ENCODE measurements at places on chromosomes 12 and 14.
A peak's percentile ranks its signal among the peaks of the same experiment; 100 is the strongest.

- no peak for DNase-seq
Measured at GRCh38 chr14:34348592-34348991, 113.4 kb downstream of the SPTSSA start.

- no peak for DNase-seq
Measured at GRCh38 chr12:65903691-65904383, 79.6 kb downstream of the HMGA2 start.

DNA sequence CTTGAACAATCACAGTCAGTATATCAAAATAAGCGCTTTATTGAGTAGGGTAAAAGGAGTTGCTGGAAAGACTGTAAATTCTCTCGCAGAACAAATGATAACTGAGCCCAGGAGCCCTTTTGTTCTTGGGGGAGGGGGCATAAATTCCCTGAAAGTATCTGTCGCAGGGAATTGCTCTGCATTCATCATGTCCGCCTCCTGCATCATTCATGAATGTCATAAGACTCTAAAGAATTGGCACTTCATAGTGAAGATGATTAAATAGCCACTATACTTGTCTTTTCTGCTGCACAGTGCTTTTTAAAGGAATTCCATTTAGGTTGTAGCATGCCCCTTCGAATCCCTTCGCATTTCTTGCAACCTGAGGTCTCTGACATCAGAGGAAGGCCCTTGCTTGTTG lies 762.3 kb downstream of the DIO2 start:
- no peak for DNase-seq

GRCh38 chr12:98425859-98426258 lies 89.5 kb upstream of the TMPO start:
- DNase-seq, result no peak

- no peak for DNase-seq
Measured at GRCh38 chr14:69321601-69322330, 61.8 kb downstream of the GALNT16 start.

- no peak for DNase-seq
Measured at GRCh38 chr14:91250912-91251311, 6.4 kb upstream of the GPR68 start.

DNA sequence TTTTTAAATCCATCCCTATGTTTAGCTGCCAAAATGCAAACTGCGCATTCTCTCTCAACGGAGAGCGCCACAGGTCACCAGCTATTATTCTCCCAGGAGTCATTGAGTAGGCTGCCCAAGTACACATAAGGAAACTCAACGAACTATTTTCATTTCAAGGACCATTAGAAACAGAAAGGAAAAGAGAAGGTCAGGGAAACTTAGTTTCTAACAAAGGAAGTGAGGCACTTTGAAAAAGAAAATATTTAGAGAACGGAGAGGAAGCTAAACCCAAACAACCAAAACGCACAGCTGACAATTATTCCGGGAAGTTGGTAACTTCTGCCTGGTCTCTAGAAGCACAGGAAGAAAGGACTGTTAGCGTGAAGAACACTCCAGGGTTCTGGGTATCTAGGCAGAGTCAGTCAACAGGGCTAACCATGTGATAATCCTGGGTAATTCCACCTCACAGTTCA lies 23.5 kb downstream of the GPHB5 start:
- DNase-seq, result no peak

DNA sequence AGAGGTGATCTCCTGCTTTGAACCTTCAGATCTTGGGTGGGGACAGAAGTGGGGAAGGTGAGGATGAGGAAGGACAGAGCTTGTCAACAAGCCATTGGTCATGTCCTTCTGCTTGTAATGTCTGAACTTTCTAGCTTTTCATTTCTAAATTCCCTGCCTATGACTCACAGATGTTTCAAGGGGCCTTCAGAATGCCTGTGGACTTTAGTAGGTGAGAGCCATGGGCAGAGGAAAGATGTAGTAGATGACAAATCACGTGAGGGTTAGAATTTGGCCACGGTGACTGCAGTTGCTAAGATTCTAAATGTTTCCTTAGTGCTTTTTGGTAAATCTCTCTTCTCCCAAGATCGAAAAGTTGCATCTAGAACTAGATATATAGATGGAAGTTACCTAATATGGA lies 18.7 kb upstream of the CREBL2 start:
- no peak for DNase-seq

- no peak for DNase-seq
Measured at GRCh38 chr14:22583994-22584393, 5.0 kb downstream of the DAD1 start.

- DNase-seq, result no peak
Measured at GRCh38 chr14:66530526-66530925, 22.6 kb downstream of the GPHN start.

DNA sequence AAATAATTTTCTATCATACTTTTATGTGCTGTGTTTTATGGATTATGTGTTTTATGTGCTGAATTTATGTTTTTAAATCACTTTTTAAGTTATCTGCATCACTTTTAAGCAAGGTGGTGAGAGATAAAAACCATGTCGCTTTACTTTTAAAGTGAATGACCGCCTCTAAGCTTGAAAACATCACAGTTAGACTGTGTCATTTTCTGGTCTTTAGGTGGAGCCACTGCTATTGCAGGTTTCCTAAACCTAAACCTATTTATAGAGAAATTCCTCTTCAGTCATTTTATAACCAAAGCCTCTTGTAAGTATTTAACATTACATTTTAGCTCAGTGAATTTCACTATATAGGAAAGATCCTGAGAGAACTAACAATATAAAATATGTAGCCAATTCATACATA lies 21.0 kb upstream of the MDM2 start:
- no peak for DNase-seq

DNA sequence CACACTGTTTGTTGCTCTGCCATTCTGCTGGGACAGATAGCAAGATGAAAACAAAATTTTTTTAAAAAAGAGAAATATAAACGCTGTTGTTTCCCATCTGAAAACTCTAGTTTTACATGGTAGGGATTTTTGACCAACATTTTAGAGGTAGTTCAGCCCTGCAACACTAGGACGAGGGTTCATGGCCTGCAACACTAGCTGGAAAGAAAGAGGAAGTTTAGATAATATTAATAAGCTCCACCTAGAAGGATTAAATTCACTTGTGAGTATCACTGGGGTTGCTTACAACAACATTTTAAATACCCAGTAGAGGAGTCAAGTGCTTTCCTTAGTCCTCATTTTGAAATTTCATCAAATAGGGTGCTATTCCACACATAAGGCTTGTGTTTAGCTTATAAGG lies 68.2 kb downstream of the SRGAP1 start:
- DNase-seq, result no peak

DNA sequence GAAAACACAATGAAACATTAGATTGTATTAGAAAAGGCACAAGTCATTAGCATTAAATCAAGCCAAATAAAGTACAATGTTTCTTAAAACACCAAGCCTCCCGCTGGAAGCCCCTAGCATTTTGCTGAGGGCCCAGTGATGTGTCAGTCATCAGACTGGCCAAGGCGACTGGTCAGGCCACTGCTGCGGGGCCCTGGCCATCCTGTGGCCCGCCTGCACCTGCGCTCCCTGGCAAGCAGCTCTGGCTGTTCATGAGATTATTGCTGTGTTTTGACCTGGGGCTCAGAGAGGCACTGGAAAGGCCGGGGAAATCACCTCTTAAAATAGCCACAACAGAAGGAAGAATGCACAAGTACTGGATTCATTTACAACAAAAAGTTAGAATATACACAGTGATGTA lies 24.2 kb upstream of the AMN start:
- DNase-seq, result no peak

GRCh38 chr14:52910572-52910971 lies 40.3 kb downstream of the FERMT2 start:
- no peak for DNase-seq

DNA sequence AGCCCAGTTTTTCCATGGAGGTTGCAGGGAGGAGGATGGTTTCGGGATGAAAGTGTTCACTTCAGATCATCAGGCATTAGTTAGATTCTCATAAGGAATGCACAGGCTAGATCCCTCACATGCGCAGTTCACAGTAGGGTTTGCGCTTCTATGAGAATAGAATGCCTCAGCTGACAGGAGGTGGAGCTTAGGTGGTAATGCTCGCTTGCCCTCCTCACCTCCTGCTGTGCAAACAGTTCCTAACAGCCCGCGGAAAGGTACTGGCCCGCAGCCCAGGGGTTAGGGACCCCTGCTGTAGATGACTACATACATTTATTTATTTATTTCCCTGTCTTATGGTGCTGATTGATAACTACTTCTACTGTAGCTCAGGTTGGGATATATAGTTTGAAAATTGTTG lies 93.2 kb downstream of the FBXO33 start:
- DNase-seq, result peak; percentile 19

GRCh38 chr12:53492188-53492587 lies 7.1 kb downstream of the MAP3K12 start:
- no peak for DNase-seq

- no peak for DNase-seq
Measured at GRCh38 chr12:115230606-115231005, 546.6 kb upstream of the TBX3 start.

- DNase-seq, result no peak
Measured at GRCh38 chr14:106417224-106418049, 891.1 kb downstream of the TMEM121 start.

DNA sequence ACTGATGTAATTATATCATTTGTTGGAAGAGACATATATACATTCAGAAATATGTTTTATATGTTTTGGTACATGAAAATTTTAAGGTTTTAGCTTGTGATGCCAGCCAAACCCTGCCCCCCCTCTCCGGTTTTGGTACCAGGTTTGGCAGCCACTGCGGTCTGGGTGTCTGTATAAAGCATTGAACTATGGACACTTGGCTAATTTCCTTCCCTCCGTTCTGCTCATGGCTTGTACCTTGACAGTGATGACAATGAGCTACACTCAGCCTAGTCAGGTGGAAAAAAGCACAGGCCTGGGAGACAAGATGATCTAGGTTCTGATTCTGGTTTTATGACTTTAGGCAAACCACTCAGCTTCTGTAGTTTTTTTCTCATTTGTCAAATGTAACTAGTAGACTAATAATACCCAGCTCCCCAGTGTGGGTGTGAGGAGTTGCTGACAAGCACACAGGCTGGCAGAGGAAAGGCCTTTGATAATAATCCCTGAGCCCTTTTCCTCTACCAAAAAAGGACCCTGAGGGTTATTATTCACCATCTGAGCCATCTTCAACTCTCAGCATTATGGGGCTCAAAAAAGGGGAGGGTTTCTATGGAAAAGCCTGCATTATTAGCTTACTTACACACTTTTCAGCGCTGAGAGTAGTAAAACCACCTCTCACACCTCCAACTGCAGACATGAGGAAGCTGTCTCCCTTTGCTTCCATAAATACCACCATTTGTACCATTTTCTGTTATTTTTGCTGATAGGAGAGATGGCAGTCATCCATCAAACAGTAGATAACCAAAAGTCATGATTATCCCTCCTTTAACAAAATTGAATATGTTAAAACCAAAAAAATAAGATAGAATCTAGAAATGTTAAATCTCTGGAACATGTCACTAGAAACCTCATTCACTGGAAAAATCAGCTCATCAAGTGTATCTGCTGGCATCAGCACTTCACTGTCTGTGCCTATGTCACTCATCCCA lies 76.3 kb upstream of the PSMC1 start:
- no peak for DNase-seq

- no peak for DNase-seq
Measured at GRCh38 chr14:50520947-50521815, 11.2 kb downstream of the MAP4K5 start.

DNA sequence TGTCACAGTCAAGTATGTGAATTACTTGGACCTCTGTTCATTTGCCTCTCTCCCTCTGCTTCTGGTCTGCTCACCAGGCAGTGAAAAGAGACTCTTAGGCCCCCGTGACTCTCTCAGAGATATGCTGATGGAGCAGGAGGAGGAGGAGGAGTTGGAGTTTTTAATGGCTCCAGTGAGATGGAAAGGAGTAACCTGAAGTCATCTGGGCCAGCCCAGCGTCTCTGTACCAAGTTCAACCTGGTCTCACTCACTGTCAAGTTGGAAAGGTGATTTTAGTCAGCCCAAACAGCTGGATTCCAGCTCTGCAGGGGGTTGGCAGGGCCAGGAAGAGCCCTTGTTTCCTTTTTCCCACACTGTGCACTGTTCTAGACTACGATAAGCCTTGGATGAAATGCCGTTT lies 48.6 kb downstream of the SH2B3 start:
- no peak for DNase-seq

DNA sequence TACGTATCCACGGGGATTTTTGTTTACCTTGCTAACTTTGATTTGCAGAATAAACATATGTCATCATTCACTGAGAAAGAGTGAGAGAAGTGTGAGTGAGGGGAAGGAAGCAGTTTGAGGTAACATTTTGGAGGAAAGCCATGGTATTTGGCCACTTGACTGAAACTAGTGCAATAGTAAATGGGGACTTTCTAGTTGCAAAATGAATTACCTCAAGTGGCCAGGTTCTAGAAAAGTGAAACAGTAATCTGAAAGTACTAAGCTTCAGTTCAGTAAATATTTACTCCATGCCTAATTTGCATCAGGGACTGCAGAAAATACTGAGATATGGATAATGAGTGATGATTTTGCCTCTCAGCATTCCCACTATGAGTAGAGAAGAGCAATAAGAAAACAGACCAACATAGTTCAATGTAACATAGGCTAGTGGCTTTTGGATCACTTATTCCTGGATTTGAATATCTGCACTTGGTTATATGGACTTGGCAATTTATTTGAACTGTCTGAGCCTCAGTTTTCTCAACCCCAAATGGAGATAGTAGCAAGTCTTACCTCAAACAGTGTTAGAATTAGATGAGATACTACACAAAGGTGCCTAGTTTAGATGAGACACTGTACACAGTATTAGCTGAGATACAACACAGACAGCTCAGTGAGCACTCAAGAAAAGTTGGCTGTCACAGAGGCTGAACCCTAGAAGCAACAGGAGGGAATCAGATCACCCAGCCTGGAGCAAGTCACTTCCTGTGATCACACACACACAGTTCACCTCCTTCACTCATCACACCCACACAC lies 439.1 kb downstream of the NPAS3 start:
- no peak for DNase-seq

- DNase-seq, result no peak
Measured at GRCh38 chr12:5242440-5242839, 189.5 kb upstream of the NTF3 start.

- no peak for DNase-seq
Measured at GRCh38 chr14:66709291-66709690, 201.3 kb downstream of the GPHN start.

GRCh38 chr12:47214771-47215170 lies 135.0 kb upstream of the AMIGO2 start:
- no peak for DNase-seq
